Glomerular endothelial cell (primary cell): ENCODE measurements at places on chromosomes 2 and 18. TPM values are rescaled to one million over a fixed set of nuclear protein-coding genes. Genes with fewer than 3 reads are reported as not detected.

The STAT1 gene
- total RNA-seq: 68.7 and 77.7 TPM in 2 replicates

The FHOD3 gene
- 5.6 and 7.8 TPM in 2 replicates for total RNA-seq

The OTOS gene
- total RNA-seq: not detected in 2 replicates

The CFAP221 gene
- 1.1 and 3.1 TPM in 2 replicates for total RNA-seq

The CYRIA gene
- total RNA-seq: 16.0 and 19.4 TPM in 2 replicates

The MROH2A gene
- not detected in 2 replicates for total RNA-seq

The UPP2 gene
- total RNA-seq: not detected in 2 replicates

The INPP1 gene
- total RNA-seq: 15.5 and 19.1 TPM in 2 replicates

- DNase-seq: no peak
Observed at GRCh38 chr2:201369775-201370174, 12.6 kb upstream of the FLACC1 start.

GRCh38 chr2:135768863-135769262 is 27.2 kb downstream of the UBXN4 start:
- no peak for DNase-seq

- DNase-seq: no peak
Observed at GRCh38 chr2:107712857-107713256, 113.8 kb upstream of the RGPD4 start.

DNA sequence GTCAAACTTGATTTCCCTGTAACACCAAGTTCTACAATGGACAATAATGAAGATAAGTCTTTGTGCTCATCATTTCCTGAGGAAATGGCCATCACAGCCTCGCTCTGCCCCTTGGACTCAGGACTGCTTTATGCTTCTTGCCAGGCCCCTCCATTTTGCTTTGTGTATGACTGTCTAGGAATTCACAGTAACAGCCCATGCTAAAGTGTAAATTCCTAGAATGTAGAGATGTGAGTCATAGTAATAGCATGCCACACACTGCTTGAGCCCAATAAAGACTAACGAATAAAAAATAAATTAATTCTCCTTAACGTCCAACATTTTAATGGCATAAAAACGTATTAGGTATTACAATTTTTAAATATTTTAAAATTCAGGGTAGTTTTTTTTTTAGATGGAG is 226.5 kb downstream of the PID1 start:
- DNase-seq: no peak

DNA sequence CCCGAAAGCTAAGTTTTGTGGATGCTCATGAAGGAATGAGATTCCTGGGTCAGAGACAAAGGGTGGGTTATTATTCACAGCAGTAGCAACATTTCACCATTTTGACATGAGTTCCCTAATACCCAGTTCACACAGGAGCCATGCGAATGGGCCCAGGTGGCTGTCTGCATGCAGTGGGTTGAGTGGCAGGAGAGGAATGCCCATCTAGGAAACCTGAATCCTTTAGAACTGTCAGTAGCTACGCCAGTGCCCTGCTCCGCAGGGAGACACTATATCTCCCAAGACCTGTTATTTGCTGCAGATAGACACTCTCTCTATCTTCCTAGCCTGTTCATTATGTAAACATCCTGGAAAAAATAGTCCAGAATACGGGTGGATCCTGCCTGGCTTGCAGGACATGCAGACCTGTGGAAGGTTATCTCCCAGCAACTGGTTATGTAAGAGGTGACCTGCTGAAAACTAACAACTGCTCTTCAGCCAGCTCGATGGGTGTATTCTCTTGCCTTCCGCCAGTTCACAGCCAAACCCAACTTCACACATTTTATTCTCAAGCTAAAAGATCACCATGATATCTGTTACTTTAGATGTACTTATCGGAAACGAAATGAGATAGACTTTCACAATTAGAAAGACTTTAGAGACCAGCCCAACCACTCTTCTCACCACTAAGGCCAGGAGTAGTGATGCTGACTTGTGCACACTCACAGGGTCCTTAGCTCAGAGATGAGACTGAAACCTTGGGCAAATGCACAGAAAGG is 59.1 kb downstream of the MBP start:
- no peak for DNase-seq

GRCh38 chr2:63124218-63124617 is 73.6 kb downstream of the OTX1 start:
- DNase-seq: no peak

- no peak for DNase-seq
Observed at GRCh38 chr2:17850151-17850550, 28.3 kb upstream of the KCNS3 start.

- DNase-seq: no peak
Observed at GRCh38 chr2:95271381-95271971, 2.8 kb upstream of the PROM2 start.

GRCh38 chr2:121408641-121409040 is 122.0 kb upstream of the RNU4ATAC start:
- DNase-seq: no peak

- DNase-seq: no peak
Observed at GRCh38 chr2:235851828-235852525, 316.2 kb downstream of the GBX2 start.

- no peak for DNase-seq
Observed at GRCh38 chr2:203687165-203687564, 19.3 kb upstream of the CD28 start.

DNA sequence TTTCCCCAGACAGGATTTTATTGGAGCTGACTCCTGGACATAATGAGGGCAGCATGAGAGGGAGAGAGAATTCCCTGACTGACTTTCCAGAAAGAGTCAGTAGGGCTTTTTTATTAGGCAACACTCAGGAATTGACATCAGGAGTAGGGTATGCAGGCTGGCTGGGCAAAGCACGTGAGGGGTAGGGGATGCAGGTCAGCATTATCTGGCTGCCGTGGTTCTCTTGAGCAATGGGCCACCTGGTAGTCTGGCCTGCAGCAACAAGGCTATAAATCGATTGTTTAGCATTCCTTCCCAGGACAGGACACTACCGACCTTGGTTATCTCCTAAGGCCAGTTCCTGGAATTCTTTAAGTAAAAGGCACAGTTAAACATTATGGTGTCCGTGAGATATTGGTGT is 160.8 kb upstream of the AGAP1 start:
- DNase-seq: no peak

- no peak for DNase-seq
Observed at GRCh38 chr18:60024857-60025256, 125.1 kb downstream of the PMAIP1 start.

- no peak for DNase-seq
Observed at GRCh38 chr2:148218326-148219075, 197.6 kb downstream of the MBD5 start.
